A375 (cell line): ENCODE measurements at places on chromosomes 4 and X. TPM values are rescaled to one million over a fixed set of nuclear protein-coding genes. Genes with fewer than 3 reads are reported as not detected.

Gene SH3D19
- total RNA-seq, result 10.1 and 11.5 TPM in 2 replicates

Gene PPP3CA
- total RNA-seq, result 15.3 and 17.5 TPM in 2 replicates

Gene FAM184B
- total RNA-seq, result 0.23 and 0.27 TPM in 2 replicates

Gene CMC4
- 11.5 and 19.2 TPM in 2 replicates for total RNA-seq

Gene ATP2B3
- total RNA-seq, result 0.08 TPM in 1 of 2 replicates, not detected in the other

Gene AMBN
- not detected in 2 replicates for total RNA-seq

Gene BEX5
- total RNA-seq, result 1.4 and 2.5 TPM in 2 replicates

Gene BEX1
- 0.53 and 5.4 TPM in 2 replicates for total RNA-seq
